ENCODE measurements at places on chromosomes 1 and 21.

- DNase-seq = no peak
These were observed 61.3 kb downstream of the GRIK3 start for GRCh38 chr1:36973056-36973455.

DNA sequence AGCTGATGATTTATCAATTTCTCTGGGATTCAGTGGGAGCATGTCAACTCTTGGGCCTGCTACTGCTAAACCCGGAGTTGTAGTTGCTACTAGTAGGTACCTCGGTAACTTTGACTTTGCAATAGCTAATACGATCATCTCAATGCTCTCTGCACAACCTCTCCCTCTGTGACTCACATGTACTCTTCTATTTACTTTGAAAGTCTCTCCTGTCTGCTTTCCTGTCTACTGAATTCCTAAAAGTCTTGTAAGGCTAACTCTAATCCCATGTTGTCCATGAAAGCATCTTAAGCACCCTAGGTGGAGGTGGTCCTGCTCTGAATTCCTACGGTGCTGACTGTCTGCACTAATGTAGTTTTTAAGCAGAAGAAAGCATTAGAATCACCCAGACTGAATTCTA is 29.3 kb downstream of the SLC9C2 start:
- no peak for DNase-seq

DNA sequence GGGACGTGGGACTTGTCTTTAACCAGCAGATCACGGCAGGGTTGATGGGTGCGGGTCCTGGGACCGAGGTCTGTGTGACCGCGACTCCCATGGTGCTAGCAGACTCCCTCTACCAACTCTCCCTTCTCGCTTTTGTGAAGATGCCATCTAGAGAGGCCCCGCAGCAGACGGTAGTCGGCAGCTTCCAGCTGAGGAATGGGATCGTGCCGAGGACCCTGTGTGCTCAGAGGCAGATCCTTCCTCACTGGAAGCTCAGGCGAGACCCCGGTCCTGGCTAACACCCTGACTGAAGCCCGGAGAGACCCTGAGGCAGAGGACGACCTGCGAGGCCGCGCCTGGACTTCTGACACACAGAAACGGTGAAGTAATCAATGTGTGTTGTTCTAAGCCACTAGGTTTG is 12.5 kb upstream of the SPATC1L start:
- DNase-seq = no peak

DNA sequence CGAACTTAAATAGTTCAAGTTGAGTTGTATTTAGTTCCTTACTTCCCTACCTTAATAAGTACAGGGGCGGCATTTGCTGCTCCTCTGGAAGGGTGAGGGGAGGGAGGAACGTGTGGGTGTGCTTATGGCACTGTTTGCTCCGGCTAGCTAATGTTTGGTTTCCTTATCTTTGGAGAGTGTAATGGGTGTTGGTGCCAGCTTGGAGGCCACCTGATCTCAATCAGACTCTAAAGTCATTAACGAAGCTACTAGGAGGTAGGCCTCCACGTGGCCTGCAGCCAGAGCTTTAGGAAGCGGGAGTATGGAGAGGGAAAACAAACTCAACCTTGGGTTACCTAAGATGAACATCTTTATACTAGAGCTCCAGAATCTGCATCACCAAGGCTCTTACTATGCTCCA is 43.0 kb upstream of the RAP1A start:
- no peak for DNase-seq

DNA sequence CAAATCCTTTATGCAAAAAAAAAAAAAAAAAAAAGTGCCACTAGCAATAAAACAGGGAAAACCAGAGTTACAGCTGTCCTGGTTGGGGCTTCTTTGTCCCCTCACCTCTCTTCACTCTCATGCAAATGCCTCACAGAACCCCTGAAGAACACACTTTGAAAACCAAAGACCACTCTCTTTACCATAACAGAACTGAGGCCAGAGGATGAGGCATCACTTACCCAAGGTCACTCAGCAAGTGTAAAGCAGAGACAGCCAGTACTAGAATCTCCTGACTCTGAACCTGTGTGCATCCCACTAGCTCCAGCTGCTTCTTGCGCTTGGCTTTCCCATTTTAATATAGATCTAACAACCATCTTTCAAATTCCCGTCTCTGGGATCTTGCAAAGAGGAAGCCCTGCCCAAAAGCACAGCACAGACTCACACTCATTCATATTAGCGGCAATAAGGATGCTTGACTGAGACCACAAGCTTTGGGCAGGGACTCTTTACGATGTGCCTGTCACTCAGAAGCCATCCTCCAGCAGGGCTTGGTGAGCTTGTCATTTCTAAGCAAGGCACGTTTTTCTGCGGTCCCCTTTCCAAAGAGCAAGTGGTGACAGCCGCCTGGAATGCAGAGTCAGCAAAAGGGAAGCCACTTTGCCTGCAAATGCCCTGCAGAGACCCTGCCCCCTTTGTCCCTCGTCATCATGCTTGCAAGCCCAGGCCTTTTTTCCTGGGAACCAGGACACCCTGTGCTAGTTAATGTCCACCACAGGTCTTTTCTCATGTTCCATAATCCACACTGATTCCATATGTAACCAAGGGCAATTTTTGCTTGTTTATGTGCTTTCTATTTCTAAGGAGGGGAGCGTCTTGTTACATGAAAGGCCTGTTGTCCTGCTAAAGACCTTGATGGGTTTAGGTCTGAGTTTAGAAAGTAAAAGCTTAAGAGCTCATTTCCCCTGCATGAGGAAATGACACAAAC is 76.5 kb upstream of the NFIA start:
- no peak for DNase-seq

DNA sequence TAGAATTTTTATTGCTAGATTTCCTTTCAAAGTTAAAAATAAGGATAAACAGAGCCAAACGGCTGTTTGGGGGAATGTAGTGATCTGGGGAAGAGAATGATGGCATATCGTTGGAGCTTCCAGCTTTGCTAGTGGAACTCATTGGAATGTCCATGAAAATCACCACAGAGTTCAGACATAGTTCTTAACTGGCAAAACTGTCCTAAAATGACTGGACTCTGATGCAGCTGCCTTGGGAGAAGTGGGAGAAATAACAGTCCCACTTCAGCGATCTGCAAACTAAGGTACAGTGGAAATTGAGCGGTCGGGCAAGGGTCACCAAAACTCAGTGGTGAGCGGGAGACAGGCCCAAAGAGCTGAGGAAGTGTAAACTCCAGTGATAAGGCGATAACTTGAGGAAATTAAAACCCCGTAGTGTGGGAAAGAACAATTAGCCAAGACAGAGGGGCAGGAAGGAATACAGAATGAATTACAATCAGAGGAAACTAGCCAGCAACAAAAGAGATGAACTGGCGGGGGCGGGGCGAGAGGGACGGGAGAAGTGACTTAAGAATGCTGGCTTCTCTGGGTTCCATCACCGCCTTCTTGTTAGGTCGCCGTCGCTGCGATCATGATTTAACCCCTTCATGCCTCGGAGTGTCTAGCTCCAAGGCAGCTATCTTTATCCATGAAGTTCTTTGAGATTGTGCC is 89.8 kb upstream of the ARHGAP29 start:
- peak; percentile 77 for DNase-seq

DNA sequence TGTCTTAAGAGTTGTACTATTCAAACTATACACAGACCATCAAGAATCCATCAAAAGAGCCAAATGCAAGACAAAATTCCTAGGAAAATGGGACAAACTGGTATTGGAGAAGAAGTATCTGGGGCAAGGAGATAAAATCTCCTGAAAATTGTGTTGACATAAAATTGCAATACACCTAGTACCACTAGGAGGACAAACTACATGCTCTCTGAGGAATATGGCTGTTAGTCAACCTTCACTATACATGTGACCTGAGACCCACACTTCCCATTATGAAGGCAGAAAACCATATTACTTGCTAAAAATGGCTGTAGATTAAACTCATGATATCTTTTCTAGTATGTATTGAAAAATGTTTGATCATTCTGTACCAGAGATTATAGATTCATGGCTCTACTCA is 30.0 kb downstream of the IRF2BP2 start:
- no peak for DNase-seq

DNA sequence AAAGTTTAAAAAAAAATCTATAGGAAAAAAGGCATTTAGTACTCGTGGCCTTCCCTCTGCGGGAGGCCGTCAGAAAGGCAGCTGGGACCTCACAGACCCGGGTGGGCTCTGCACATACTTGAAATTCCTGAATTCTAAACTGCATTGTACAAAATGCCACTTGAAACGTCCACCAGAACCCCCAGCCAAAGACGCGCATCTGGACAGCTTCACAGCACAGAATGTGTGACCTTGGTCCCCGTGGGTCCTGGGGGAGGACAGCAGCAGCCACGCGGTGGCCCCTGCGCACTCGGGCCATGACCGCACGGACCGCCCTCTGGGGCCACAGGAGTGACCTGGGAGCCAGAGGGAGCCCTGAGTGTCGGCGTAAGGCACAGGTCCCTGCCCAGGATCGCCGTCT is 20.6 kb upstream of the MRPS14 start:
- DNase-seq = no peak

GRCh38 chr1:81335876-81336275 is 464.9 kb upstream of the ADGRL2 start:
- DNase-seq = no peak

DNA sequence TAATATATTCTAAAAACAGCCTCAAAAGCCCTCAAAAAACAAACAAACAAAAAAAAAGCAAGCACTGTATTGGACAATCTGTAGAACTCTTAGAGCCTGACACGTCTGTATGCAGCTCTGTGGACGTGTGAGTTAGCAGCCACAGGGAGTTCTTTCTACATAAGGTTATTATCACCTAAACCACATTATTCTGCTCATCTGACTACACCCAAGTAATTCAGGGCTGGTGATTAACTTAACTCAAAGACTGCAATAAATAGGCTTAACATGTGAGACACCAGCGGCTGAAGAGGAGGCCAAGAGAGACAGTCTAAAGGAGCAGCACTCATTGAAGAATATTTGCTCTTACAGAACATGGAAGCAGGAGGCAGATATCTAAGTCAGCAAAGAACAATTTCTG is 316.0 kb downstream of the VAV3 start:
- no peak for DNase-seq

DNA sequence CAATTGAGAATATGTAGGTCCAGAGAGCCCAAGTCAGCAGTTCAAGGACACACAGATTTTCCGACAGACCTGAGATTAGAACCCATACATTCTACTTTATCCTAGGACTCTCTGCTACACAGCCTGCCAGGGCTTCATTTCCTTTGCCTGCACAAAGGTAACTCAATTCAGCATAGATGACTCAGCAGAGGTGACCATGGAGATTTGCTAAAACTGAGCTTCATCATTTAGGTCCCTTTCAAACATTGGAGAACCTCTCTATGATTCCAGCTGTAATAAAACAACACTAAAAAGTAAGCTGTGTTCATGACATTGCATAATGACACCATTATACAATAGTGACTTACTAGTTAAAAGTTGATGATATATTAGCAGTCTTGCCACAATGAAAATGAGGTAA is 22.2 kb downstream of the DAB1 start:
- no peak for DNase-seq

GRCh38 chr1:154474802-154475201 is 27.2 kb upstream of the TDRD10 start:
- DNase-seq = peak; percentile 88
